Inflammatory macrophage (primary cell): ENCODE measurements at places on chromosomes 11 and 22.

- no peak for DNase-seq
Measured at GRCh38 chr11:2587976-2588748, 111.6 kb downstream of the KCNQ1OT1 start.

DNA sequence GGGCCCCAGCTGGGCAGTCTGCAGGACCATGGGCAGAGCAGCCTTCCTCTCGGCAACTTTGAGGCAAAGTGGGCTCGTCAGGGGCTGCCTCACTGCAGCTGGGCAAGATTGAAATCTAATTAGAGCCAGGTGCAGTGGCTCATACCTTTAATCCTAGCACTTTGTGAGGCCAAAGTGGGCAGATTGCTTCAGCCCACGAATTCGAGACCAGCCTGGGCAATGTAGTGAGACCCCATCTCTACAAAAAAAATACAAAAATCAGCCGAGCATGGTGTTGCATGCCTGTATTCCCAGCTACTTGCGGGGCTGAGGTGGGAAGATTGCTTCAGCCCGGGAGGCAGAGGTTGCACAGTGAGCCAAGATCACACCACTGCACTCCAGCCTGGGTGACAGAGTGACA is 34.2 kb downstream of the ARHGAP8 start:
- DNase-seq, result no peak

DNA sequence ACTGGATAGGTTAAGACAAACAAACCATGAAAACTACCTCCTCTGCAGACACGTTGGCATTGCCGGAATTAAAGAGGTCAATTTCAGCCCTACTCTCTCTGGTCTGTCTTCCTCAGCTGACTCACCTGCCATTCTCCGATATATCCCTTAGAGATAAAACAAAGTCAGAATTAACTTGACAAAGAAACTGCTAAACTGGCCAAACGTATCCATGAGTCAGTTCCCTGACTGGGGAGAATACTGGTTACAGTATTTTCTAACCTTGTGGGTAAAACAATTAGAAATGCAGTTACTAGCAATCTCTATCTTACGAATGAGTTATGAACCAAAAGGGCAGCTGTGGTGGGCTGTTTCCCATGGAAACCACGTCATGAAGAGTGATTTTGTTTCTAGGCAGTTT is 96.2 kb downstream of the RDX start:
- no peak for DNase-seq

GRCh38 chr11:119471329-119471728 is 48.4 kb upstream of the THY1 start:
- DNase-seq, result no peak

- no peak for DNase-seq
Measured at GRCh38 chr22:48299801-48300200, 1527.9 kb downstream of the BRD1 start.

DNA sequence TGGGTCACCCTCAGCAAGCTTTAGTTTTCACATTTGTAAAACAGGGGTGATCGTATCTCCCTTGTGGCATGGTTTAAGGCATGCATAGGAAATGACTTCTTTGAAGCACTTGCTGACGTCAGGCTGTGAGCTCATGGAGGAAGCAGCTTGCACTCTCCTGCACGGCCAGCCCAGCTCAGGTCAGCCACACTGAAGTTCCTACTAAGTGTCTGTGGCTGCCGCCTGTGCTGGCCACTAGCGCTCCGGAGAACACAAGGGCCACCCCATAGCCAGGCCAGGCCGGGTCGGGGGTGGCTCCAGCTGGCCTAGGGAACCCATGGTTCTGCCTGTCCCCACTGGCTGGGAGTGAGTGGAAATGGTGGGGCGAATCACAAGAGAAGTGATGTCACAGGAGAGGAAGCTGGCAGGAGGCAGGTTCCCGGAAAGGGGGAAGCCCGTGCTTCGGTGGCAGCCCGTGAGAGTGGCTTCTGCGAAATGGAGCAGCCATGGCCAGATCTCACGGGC is 28.2 kb downstream of the KCTD17 start:
- peak; percentile 46 for DNase-seq

- no peak for DNase-seq
Measured at GRCh38 chr22:29353286-29353685, 35.1 kb downstream of the AP1B1 start.

GRCh38 chr11:106656646-106657045 is 361.6 kb downstream of the GUCY1A2 start:
- DNase-seq, result no peak
